ENCODE measurements at places on chromosomes 1 and 21.

DNA sequence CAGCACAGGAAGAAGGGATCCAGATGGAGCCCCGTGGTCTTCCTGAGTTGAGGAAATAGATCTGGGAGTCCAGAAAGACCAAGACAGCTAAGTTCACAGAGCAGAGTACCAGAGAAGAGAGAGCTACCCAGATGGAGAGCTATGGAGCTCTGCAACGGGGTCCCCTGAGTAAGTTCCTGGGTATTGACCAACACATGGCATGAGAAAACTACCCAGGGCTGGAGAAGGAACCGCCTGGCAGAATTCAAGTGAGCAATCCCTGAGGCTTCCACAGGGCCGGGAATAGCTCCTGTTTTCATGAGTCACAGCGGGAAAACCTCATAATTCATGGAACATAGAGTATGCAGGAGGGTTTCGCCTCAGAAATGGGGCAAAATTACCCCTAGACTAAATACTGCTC is 19.7 kb downstream of the STPG1 start:
- no peak for DNase-seq

- no peak for DNase-seq
These were observed 3.4 kb downstream of the COL18A1 start for GRCh38 chr21:45408271-45408791.

GRCh38 chr1:179857009-179857408 is 20.6 kb downstream of the TOR1AIP2 start:
- no peak for DNase-seq

DNA sequence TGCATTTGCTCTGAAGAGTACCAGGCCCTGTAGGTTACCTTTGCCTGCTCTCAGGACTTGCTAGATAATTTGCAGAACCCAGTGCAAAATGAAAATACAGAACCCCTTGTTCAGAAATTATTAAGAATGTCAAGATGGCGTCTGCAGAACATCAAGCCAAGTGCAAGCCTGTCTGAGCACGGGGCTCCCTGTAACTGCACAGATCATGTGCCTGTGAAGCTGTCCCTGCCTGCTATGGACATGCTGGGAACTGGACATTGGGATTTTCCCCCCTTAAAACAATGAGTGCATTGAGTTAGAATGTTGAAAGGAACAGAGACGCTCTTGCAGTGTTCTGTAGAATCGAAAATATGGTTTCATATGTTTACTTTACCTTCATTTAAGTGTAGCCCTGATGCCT is 2.9 kb downstream of the CLDN14 start:
- DNase-seq: no peak

DNA sequence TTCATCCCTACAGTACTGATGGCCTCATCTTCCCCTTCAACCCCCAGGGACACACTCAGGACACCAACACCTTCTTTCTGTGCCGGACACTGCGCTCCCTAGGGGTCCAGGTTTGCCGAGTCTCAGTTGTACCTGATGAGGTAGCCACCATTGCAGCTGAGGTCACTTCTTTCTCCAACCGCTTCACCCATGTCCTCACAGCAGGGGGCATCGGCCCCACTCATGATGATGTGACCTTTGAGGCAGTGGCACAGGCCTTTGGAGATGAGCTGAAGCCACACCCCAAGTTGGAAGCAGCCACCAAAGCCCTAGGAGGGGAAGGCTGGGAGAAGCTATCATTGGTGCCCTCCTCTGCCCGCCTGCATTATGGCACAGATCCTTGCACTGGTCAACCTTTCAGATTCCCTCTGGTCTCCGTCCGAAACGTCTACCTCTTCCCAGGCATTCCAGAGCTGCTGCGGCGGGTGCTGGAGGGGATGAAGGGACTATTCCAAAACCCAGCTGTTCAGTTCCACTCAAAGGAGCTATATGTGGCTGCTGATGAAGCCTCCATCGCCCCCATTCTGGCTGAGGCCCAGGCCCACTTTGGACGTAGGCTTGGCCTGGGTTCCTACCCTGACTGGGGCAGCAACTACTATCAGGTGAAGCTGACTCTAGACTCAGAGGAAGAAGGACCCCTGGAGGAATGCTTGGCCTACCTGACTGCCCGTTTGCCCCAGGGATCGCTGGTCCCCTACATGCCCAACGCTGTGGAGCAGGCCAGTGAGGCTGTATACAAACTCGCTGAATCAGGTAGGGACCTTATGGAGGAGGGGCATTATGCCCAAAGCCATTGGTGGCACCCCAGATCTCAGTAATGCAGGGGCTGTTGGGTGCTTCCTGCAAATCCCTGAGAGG is 5.1 kb upstream of the LENEP start:
- no peak for DNase-seq

- DNase-seq: no peak
These were observed 29.0 kb downstream of the GREM2 start for GRCh38 chr1:240582953-240583352.

DNA sequence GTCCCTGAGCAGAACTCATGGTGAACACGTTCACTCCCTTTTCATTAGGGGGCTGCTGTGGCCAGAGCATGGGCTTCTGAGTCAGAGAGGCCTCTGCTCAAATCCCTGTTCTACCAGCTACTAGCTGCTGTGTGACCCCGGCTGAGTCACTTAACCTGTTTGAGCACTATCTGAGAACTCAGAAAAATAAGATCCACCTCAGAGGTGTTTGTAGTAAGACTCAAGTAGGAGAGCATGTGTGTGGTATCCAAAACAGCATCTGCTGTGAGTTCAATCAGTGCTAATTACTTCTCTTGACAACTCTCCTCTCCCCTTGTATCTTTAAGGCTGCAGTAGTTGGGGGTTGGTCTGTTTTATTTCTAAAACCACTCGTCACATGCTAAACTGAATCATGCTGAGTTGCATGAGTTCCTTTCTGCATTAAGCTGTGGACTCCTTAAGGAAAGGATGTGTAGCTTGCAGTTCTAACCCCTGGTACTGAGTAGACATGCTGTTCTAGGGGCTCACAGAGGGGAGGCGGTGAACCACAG is 39.7 kb upstream of the JUN start:
- no peak for DNase-seq

DNA sequence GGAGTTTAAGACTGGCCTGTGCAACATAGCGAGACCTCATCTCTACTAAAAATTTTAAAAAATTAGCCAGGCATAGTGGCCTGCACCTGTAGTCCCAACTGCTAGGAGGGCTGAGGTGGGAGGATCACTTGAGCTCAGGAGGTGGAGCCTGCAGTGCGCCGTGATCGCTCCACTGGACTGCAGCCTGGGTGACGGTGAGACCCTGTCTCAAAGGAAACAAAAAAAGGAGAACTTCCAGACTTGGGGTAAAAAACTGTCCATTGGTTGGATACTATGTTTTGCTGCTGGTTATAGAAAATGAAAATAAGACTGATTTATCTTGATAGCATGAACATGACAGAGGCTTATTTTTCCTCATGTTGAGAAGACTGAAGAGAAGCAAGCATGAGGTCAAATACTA is 79.4 kb downstream of the WDR4 start:
- no peak for DNase-seq

DNA sequence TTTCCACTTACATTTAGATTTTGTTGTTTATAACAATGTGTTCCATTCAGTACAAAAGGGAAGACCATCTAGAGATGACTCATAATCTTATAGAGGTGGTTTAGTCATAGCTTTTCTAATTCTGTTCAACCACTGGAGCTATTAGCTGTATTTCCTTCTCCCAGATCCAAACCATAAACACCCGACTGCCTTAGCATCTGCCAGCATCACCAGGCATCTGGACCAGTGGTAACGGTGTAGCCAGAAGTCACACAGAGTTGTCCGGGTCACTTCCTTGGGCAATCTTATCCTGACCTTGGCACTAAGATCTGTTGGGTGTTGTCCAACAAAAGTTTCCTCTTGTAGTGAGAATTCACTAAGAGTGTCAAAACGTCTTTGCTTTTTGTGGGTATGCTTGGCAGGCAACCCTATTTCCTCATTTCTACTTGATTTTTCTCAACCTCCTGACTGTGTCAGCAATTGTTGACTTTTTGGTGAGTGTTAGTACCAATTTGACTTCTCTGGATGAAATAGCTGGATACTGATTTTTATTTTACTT is 372.1 kb upstream of the B3GALT2 start:
- no peak for DNase-seq

- DNase-seq: no peak
These were observed 14.0 kb downstream of the PMF1 start for GRCh38 chr1:156226782-156227181.

DNA sequence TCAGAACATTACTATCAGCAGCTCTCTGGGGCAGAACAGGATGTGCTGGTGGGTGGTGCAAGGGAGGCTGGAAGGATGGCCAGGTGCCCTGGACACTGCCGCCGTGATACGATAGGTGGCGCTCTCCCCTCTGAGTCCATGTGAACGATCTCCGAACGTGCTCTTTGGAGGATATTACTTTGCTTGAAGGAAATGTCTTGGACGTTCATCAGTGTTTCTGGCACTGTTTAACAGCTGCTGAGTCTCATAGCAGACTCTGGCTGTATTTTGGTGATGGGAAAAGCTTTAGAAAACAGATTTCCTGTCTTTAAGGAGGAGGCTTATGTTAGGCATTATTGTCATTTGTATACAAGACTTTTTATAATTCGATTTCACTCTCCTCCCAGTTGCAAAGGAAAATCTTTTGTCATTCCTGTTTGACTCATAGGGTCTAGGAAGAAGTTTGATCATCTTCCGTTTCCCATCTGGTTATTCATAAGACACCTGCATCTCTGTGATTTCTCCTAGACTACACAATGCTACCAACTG is 386.2 kb upstream of the ADGRL2 start:
- DNase-seq: no peak

DNA sequence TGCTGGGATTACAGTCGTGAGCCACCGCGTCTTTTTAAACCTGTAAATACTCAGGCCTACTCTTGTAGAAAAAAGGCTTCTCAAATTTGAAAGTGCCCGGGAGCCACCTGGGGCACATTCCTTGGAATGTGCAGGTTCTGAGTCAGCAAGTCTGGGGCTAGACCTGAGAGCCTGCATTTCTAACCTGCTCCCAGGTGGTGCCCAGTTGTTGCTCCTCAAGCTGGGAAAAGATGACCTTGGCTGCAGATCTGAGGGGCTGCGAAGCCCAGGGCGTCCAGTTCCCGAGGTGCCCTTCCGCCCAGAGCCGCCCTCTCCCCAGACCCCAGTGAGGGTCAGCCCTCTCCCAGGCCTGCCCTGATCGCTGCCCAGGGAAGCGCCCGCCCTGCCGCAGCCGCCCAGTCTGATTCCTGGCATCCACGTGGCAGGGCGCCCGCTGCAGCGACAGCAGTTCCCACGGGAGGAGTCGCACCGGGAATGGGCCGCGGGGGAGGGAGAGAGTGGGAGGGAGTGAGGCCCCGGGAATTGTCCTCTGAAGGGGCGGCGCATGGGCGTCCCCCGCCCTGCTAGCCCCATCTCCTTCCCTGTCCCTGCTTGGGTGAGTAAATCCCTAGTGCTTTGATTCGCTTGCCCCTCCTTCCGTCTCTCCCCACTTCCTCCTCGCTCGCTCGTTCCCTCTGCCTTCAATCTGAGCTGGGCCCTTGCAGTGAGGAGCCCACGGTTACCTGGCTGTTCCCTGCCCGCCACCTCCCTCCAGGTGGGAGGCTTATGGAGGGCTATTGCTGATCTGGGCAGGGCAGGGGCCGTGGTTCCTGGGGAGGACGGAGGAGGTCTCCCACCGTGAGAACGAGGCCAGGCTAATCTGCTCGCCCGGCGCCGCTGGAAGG is 18.8 kb upstream of the TENT5B start:
- DNase-seq: no peak

DNA sequence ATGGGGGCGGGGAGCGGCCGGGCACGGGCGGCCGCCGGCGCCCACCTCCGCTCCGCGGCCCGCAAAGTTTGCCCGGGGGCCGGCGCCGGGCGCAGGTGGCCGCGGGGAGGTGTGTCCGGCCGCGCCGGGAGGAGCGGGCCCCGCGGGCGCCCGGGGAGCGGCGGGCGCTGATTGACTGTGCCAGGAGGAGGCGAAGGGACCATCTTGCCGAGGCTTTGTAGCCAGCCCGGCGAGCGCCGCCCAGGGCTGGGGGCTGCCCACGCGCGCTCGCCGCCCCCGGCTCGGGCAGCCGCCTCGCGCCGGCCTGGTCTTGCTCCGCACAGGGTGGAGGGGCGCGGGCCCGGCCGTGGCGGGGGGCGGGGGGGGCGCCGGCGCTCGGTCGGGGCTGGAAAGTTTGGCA is 432 bp downstream of the EPHB2 start:
- DNase-seq: no peak

All from activated T-cell treated with anti-CD3 and anti-CD28 coated beads for 4 hours (primary cell).